Vagina (tissue), 2 donors: ENCODE measurements at places on chromosomes 13 and 19.

DNA sequence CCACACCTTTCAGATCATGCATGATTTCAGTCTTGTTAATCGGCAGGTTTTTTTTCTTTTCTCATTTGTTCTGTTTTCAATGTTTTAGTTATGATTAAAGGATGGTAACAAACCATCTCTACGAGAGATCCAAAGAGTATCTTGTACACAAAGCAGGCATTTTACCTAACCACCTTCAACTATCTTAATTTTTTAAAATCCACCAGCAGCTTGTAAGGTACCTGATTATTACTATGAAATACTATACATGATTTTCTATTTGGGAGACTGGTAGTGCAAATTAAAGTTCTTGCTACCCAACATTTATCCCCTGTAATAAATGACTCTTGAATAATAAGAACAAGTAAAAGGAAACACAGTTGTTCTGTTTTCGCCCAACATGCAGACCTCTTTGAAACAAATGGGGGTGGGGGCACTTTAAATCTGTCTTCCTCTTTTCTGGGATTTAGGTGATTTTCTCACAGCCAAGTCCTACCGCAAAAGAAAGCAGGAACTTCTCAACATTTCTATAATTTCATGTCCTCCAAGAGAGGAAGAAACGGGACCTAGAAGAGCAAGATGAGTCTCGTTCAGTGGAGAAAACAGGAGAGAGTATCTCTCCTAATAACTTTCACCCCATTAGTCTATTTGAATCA lies 3.6 kb downstream of the POU4F1 start:
- DNase-seq = no peak

GRCh38 chr13:19181621-19182485 lies at the start of gene TUBA3C:
Gene TUBA3C (minus strand): TSS chr13:19181824. CDS start chr13:19181747, 77 bp downstream.
- no peak for DNase-seq

DNA sequence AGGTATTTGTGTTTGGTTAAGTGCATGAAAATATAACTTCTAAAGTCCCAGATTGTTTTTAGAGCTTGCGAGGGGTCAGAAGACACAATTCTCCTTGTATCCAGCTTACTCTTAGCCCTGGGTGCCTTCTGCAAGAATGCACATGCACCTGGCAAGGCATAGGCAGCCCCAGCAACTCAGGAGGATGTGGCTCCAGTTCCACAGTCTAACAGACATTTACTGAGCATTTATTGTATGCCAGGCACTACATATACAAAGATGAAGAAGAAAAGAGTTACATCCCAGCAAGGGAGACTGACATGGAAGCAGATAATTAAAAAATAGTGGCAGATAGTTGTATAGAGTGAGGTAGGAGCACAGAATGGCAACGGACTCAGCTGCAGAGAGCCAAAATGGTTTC lies 101.1 kb upstream of the FRY start:
- no peak for DNase-seq

DNA sequence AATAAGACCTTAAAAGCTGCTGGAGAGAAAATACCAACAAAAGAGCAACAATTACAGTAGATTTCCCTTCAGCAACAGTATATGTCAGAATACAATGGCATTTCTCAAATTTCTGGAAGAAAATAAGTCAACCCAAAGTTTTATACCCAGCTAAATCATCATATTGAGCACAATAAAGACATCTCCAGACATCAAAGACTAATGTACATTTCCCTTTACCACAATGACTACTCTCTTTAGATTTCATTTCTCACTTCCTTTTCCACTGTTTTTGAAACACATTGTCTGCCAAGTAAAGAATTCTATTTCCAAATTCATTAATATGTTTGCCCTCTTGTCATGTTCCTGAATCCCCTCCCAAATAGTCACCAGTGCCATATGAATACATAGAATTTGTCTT lies 111.4 kb downstream of the POU4F1 start:
- DNase-seq = no peak

DNA sequence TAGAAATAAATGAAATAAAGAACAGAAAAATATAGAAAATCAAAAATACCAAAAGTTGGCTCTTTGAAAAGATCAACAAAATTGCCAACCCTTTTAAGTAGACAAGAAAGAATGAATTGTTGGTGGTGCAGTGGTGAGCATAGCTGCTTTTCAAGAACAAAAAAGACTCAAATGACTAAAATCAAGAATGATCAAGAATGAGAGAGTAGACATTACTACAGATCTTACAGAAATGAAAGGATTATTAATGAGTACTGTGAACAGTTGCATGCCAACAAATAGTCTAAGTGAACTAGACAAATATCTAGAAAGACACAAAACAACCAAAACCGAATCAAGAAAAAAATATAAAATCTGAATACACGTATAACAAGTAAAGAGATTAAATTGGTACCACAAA lies 53.9 kb downstream of the FNDC3A start:
- DNase-seq = no peak

- DNase-seq = no peak
Observed at GRCh38 chr13:55705971-55706370, 1434.7 kb upstream of the PRR20A start.

DNA sequence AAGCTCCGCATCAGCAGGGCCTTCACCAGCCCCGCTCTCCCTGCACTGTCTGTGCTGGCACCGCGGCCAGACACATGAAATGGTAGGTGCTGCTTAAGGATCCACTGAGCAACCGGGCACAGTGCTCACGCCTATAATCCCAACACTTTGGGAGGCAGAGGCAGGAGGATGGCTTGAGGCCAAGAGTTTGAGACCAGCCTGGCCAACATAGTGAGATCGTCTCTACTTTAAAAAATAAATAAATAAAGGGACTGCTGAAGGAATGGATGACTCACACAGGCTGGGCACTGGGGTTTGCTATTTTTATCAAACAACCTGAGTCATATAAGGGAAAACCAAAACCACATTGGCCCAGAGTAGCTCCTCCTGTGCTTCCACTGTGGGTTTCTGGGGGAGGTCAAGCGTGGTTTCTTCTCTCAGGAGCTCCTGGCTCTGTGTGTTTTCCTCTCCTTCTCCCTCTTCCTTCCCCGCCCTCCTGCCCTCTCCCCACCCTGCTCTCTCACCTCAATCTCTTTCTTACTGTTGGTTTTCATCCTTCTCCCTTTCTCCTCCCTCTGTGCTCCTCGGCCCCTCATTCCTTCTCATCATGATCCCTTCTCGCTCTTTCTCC lies 21.3 kb downstream of the VRK3 start:
- DNase-seq = no peak

- no peak for DNase-seq
Observed at GRCh38 chr13:51608857-51609406, 24.7 kb downstream of the WDFY2 start.

- no peak for DNase-seq
Observed at GRCh38 chr19:30017172-30017571, 75.1 kb downstream of the URI1 start.

DNA sequence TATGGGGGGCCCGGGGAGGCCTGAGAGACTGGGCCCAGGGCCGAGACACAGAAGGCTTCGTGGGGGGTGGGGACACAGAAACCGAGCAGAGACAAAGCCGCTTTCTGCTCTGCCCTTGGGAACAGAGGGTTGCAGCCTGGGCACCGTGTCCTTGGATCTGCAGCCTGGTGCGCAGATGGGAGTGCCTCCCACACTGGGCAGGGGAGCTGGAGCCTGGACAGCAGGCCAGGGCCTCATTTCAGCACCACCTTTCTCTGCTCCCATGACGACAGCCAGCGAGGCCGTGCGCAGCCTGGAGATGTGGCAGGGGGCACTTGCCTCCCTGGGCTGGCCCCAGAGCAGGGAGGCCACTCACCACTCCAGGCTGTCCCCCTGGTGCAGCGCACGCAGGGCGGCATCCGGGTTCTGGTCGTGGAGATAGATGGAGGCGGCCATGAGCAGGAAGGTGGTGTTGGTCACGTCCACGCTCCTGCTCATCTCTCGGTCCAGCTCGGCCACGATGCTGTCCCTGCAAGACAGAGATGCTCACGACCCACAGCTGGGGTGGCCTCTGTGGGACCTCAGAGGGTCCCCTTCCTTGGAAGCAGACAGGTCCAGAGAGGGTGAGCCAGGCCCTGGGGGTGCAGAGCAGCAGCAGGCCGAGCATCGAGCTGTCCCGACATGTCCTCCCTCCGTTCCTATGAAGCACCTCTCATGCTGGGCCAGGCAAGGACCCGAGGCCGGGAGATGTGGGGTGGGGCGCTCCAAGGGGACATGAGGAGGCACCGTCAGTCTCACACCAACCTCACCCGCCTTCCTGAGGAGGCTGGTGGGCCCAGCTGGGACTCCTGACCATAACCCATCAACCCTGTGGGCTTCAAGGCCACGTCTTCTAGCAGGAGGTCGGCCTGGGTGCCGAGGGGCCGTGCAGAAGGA lies 10.9 kb upstream of the CERS1 start:
- DNase-seq = no peak

DNA sequence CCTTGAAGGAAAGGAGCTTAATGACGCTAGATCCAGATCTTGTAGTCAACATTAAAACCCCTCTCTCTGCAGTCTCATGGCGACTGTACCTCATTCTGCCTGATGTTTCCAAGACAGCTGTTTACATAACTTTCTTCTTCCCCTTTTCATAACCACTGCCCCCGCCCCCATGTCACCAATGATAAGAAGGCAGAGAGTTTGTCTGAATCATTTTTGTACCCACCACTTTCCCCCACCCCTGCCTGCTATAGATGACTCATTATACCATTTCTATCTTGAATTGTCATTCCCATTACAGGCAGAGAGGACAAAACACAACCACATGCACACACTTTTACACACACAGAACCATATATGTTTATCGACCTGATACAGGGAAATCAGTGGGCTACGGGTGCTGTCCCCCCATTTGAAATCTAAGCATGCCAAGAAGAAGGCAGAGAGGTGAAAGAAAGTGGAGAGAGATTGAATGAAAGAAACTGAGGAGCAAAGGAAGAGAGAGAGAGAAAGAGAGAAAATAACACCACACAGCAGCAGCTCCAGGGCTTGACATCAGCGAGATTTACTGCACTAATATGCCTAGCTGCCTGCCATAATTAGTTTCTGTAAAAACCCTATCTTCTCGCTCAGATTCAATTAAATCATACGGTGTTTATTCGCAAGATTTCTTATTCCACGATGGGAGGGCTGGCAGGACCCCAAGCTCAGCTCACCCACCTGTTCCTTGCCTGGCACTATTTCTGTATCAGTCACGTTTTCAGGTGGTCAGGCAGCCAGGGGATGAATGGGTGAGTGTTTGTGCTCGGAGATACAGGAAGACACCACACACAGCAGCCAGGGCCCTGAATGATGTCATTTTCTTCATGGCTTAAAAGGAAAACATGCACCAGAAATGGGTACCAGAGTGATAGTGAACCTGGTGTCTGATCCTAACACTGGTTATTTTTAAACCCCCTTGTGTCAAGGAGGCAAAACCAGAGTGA lies 114.3 kb upstream of the SERP2 start:
- DNase-seq = no peak

DNA sequence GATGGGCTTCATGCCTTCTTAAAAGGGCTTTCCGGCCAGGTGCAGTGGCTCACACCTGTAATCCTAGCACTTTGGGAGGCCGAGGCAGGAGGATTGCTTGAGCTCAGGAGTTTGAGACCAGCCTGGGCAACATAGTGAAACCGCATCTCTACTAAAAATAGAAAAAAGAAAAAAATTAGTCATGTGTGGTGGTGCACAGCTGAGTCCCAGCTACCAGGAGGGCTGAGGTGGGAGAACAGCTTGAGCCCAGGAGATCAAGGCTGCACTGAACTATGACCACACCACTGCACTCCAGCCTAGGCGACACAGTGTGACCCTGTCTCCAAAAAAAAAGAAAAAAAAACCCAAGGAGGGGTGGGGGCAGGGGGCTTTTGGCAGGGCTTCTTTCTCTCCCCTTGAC lies 7.2 kb downstream of the CARS2 start:
- DNase-seq = no peak

DNA sequence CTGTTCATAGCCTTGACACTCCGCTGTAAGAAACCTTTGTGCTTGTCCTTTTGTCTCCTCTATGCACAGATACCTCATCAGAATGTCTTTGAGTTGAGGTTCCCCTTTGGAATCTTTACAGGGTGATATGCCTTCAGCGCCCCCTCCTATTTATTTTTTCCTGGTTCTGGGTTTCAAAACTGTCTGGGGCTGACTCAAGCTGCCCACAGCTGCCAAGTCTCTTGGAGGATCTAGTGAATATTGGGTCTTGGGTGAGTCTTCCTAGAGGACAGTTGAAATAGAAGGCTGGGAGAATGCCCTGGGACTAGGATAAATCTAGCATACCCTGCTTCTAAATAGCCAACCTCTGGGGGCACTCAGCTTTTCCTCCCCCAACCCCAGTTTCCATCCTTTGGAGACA lies 930 bp downstream of the ZNF136 start:
- DNase-seq = no peak

DNA sequence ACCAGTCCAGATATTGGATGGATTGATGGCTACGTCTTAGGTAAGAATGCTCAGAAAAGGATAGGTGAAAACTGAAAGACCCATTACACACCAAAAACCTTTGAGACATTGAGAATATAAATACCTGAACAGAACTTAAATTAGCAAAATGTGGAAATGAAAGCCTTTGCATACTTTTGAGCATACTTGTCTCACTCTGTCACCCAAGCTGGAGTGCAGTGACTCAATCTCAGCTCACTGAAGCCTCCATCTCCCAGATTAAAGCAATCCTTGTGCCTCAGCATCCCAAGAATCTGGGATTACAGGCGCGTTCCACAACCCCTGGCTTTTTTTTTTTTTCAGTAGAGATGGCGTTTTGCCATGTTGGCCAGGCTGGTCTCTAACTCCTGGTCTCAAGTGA lies 695.3 kb downstream of the DACH1 start:
- no peak for DNase-seq

DNA sequence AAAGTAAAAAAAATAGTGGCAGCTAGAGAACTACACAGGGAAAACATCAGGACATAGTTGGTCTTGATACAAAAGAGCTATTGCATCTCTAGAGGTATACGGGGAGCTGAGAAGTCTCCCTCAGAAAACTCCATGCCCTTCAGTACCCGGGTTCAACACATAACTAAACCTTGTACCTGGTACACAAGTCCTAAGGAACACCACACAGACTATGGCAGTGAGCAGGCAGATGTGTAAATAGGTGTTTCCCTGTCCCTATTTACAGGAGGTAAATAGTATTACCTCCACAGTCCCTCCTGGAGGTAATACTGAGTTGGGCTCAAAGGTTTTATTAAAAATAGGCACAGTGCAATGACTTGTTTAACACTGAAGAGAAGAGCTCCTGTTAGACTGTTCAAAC lies 5.9 kb downstream of the FGF14 start:
- DNase-seq = no peak

- DNase-seq = no peak
Observed at GRCh38 chr13:46951516-46951915, 54.7 kb upstream of the HTR2A start.

DNA sequence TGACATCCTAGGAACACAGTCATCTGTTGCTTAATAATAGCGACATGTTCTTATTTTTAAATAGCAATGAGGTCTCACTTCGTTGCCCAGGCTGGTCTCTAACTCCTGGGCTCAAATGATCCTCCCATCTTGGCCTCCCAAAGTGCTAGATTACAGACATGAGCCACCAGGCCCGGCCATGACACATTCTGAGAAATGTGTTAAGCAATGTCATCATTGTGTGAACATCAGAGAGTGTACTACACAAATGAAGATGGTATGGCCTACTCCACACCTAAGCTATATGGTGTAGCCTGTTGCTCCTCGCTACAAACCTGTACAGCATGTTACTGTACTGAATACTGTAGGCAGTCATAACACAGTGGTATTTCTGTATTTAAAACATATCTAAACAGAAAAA lies 24.6 kb upstream of the GARRE1 start:
- no peak for DNase-seq
